ENCODE measurements at places on chromosomes 6 and 20. TPM values are rescaled to one million over a fixed set of nuclear protein-coding genes. Genes with fewer than 3 reads are reported as not detected.

DNA sequence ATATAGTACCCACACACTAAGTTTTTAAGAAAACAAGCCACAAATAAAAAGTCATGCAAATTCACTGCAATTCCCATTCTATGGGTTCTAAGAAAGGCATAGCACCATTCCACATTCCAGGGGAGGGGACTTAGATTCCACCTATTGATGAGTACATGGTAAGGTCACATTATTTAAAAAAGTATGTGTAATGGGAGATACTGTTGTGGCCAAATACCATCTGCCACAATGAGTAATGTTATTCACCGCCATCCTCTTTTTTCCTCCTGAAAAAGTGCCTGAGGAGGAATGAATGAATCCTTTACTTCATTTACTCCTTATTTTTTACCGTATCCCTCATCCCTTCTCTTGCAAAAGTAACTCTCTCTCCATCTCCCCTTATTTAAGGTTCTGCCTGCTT, 27.0 kb upstream of the ADGRF1 start:
- DNase-seq, result no peak
- no peak overlapping the region for H3K4me3 ChIP-seq
- no peaks in the 10 kb centered on the region for H3K36me3 ChIP-seq
- no peaks in the 10 kb centered on the region for H3K27me3 ChIP-seq
- H3K27ac ChIP-seq, result no peak overlapping the region

HDGFL1 gene
- not detected for total RNA-seq

DNA sequence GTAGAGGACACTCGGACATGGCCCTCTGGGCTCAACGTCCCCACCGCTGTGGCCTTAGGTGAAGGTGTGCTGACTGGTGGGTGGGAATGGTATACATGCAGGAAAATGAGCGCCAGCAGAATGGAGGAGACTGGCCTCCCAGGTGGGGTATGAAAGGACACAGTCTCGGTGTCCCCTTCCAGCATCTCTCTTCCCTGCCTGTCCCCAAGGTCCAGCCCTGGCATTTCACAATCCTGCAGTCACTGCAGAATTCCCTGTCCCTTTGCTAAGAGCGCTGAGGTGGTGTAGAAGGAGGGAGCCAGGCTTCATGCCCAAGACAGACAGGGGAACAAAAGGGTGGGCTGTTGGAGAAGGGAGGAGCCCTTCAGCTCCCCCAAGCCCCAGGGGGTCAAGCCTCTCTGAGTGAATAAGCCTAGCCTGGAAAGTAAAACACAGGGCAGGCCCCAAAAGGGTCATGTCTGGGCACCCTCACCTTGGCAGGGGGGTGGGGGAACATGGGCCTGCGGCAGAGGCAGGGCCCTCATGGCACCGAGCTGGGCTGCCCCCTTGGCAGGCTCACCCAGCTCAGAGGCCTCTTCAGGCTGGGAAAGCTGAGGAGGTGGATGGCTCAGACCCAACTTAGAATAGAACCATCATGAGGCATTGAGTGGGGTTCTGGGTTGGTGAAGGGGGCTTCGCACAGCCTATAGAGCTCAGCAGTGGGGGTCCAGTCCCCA, 23.9 kb downstream of the TFEB start:
- H3K27ac ChIP-seq, result no peak overlapping the region
- H3K27me3 ChIP-seq, result no peaks in the 10 kb centered on the region
- H3K36me3 ChIP-seq, result no peaks in the 10 kb centered on the region
- peaks cover 29% of the 10 kb centered on the region for H3K4me1 ChIP-seq

- no peaks in the 10 kb centered on the region for H3K4me1 ChIP-seq
- H3K27ac ChIP-seq, result no peak overlapping the region
- no peaks in the 10 kb centered on the region for H3K27me3 ChIP-seq
- no peak overlapping the region for H3K4me3 ChIP-seq
- no peaks in the 10 kb centered on the region for H3K36me3 ChIP-seq
Measured at GRCh38 chr20:8523684-8524083, 391.6 kb downstream of the PLCB1 start.

CCDC170 gene
- not detected for total RNA-seq

- no peak overlapping the region for H3K27ac ChIP-seq
- H3K4me1 ChIP-seq, result no peaks in the 10 kb centered on the region
- DNase-seq, result no peak
- H3K36me3 ChIP-seq, result no peaks in the 10 kb centered on the region
- H3K4me3 ChIP-seq, result no peak overlapping the region
Measured at GRCh38 chr20:19438488-19438887, 226.0 kb downstream of the SLC24A3 start.

DNA sequence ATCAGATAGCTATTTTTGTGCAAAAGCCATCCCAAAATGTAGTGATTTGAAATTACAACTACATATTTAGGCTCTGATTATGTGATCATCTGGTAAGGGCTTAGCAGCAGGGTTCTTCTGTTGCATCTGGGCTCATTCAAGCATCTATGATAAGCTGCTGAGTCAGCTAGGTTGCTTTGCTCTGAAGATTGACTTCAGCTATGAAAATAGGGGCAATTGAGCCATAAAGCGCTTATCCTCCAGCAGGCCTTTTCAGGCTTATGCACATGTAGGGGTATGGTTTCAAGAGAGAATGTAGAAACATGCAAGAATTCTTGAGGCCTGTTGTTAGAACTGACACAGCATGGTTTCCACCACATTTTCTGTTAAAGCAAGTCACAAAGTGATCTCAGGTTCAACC, 114.1 kb downstream of the PLCB1 start:
- H3K4me1 ChIP-seq, result no peaks in the 10 kb centered on the region
- no peak overlapping the region for H3K27ac ChIP-seq
- no peak overlapping the region for H3K4me3 ChIP-seq
- DNase-seq, result no peak

All from CD4-positive, alpha-beta T cell (primary cell).